Mucosa of gallbladder (tissue), 1 donor: ENCODE measurements at places on chromosomes 4 and X.

- peak; percentile 86 for DNase-seq
Measured at GRCh38 chr4:23788460-23788859, 101.4 kb downstream of the PPARGC1A start.

GRCh38 chr4:112184438-112184837 is 39.2 kb downstream of the FAM241A start:
- DNase-seq: no peak

DNA sequence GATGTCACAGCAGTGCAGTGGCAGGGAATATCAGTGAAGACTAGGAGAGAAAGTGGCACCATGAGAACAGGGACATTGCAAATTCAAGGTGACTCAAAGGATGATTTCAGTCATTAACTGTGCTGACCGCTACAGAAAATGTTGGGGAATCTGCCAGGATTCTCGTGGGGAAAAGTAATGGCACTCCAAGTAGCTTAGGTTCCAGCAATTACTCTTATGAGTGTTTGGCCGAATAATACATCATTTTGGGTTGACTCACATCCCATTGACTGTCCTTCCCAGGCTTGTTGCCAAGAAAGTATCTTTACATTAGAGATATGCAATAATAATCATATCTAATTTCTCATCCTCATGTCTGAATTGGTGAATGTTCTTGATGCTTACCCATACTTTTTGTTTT is 1411.1 kb upstream of the PCDH7 start:
- no peak for DNase-seq

GRCh38 chr4:182263562-182263961 is 20.4 kb downstream of the TENM3 start:
- DNase-seq: no peak
